Stimulated activated CD4-positive, alpha-beta T cell treated with anti-CD3 and anti-CD28 coated beads, Interleukin-1b, Interleukin-23, amount 100 ng/mL, for 1 hour (primary cell): ENCODE measurements at places on chromosomes 7 and 10.

GRCh38 chr10:46247181-46247475, 39.7 kb upstream of the ANTXRL start:
- DNase-seq, result no peak

- DNase-seq, result no peak
Observed at GRCh38 chr7:39367943-39368342, 198.3 kb upstream of the YAE1 start.

- DNase-seq, result no peak
Observed at GRCh38 chr7:42928754-42929153, 3.2 kb downstream of the PSMA2 start.

DNA sequence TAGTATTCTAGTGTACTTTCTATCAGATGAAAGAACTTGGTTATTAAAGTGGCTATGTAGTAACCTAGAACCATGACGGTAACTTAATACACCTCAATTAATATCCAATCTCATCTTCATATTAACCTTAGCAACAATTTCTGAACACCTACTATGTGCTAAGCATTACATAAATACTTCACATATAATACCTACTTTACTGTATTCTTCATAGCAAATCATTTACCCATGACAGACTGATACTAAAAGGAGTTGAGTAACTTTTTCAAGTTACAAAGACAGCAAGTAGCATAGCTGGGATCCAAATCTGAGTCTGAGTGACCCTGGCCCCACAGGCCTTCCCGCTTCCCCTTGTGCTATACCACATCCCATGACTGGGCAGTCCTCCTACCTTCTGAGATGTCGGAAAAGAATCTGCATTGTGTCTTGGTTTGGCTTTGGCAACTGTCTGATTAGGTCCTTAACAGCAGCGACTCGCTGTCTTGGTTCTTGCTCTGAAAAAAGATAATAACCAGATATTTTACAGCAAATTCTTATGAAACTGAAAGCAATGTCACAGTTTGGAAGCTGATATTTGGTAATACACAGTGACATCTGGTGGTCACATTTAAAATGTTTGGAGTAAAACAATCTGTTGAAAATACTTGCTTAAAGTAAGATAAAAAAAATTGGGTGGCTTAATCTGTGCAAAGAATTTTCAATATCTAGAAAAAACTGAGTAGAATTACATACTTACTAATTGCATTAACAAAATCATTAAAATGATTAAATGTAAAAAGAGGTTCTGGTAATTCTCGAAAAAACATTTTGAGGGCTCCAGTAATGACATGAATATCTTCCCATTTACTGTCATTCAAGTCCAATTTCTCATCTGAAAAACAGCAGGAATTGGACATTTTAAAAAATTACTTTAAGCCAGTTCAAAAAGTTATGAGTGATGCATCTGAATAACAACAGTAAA, 120.1 kb downstream of the ARHGAP12 start:
- DNase-seq, result no peak

GRCh38 chr10:71622154-71622526, 97.4 kb downstream of the C10orf105 start:
- no peak for DNase-seq

GRCh38 chr10:27504808-27505460, 830 bp downstream of the RAB18 start:
- DNase-seq, result no peak

- DNase-seq, result no peak
Observed at GRCh38 chr10:77179015-77179695, 458.5 kb downstream of the KCNMA1 start.

GRCh38 chr7:30813466-30813865, 42.2 kb downstream of the MINDY4 start:
- DNase-seq, result no peak

DNA sequence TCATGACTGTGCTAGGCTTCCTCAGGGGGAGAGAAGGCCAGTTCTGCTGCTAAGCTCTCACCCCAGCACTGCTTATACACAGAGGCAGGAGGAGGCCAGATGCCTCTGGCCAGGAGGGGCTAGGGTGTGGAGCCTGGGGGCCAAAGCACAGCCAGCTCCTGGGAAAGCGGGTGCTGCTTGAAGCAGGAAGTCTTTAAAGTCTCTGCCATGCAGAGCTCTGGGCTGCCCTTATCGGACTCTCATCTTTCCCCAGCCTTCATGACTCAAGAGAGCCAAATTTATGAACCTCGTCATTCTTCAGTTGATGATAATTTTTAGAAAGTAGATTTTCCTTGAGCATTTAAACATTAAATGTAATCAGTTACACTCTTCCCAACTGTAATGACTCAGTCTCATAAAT, 11.2 kb upstream of the TSPAN14 start:
- DNase-seq, result no peak

DNA sequence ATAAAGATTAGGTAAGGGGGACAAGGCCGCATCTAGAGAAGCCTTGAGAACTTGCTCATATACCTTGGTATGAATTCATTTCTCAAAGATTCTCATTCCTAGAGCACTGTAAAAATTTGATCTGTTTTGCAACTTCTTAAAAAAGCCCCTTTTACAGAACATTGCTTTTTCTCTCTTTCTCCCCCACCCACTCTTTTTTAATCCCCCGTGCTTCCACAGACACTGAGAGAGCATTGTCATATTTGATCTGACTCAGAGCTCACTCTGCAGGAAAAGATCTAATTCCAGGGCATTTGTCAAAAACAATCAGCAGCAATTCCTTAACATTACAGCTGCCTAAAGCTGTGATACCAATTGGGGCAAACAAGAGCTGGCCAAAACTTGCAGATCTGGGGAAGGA, 92.0 kb downstream of the ARHGAP22 start:
- no peak for DNase-seq

DNA sequence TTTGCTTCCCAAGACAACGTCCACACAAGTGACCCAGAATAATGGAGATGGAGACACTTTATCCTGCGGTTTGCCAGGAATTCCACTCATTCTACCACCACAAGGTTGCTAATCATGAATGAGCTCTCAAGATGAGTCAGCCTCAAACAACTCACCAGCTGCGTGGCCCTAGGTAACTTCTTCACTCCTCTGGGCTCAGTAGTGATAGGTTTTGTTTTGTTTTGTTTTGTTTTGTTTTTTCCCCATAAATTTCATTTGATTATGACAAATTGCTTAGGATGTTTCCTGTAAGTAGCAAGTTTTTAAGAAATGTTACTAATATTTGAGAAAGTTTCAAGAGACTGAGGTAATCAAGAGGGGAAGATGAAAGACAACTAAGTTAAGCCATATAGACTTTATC, 286.8 kb downstream of the PARD3 start:
- DNase-seq, result no peak

- no peak for DNase-seq
Observed at GRCh38 chr10:21724020-21724589, 190.1 kb downstream of the MLLT10 start.
